ENCODE measurements at places on chromosomes 3 and 15.

GRCh38 chr3:32850226-32850625 is 32.4 kb downstream of the TRIM71 start:
- DNase-seq, result no peak

DNA sequence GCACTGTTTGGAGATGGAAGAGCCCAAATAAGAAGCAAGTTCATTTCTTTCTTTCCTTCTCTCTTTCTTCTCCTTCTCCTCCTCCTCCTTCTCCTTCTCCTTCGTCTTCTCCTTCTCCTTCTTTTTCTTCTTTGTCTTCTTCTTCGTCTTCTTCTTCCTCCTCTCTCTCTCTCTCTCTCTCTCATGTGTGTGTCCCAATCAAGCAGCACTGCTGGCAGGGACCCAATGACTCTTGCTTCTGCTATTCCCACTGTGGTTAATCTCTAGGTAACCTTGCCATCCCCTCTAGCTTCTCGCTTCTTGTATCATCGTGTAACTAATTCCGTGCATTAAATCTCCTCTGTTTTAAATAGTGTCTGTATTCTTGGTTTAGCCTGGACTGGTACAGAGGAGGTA is 26.1 kb upstream of the ZNF280D start:
- DNase-seq, result no peak

- no peak for DNase-seq
Measured at GRCh38 chr15:29638781-29639180, 183.5 kb downstream of the TJP1 start.

- no peak for DNase-seq
Measured at GRCh38 chr3:170081079-170081741, 43.4 kb downstream of the GPR160 start.

Measured in CD4-positive, alpha-beta T cell treated with Interleukin-1 beta for 1 hour (primary cell).